ENCODE measurements at places on chromosomes 2 and 18.

GRCh38 chr2:37020212-37020886 is 54.0 kb upstream of the STRN start:
- peak; percentile 43 for DNase-seq

DNA sequence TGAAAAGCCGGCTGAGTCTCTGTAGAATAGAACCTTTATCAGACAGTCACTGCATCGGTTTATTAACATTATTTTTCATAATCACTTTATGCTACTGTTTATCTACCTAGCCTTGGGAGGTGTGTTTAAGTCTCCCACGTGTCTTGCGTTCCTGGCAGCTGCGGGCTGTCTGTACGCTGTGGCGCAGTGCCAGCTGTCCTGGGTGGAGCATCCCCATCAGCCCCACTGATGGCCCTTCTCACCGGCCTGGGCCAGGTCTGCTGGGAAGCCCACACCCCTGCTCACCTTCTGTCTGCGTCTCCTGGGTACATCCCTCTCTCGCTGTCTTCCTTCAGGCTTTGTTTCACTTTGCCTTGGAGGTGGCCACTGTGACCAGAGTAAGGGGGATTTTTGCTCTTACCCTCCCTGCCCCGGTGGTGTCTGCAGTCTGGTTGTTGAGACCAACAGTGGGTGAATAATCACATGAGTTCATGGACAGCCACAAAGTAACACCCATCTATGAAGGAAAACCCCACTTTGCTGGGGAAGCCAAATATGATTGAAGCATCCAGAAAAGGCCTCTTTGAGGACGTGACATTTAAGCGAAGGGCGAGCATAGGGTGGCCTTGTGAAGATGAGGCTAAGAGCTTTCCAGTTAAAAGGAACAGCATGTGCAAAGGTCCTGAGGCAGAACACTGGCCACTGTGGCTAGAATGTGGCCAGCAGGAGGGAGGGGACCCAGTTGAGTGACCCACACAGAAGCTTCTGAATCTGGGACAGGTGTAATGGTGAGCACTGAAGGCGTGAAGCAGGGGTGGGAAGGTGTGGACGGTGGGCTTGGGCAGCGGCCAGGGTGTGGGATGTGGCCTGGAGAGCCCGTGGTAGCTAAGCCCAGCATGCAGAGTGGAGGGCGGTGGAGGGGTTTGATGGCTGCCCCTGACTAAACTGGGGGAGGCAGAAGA is 41.7 kb downstream of the RAMP1 start:
- DNase-seq = no peak

DNA sequence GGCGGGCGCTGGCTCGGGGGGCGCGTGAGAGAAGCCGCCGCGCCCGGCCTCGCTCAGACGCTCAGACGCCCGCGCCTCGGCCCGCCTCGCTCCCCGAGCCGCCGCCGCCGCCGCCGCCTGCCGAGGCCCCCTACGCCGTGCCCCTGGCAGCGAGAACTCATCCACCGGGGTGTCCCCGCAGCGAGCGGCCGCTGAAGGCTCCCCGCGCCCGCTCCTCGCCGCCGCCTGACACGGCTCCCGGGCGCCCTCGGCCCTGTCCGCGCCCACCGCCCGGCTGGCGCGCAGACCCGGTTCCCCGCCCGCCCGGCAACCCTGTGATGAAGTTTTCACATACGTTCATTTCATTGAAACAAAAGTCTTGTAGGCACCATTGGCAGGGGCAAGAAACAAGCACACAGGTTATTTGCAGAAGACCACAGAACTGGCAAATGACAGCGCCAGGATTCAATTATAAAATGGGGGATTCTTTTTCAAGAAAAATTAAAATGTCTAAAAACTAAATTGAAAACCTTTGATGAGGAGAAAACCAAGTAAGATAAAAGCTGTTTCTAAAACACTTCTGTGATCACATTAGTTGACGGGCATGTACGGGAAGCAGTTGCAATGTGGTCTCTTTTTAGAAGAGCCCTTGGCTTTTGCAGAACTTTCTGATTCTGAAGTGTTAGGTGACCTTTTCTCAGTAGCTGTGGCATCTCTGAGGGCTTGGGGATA is 50.5 kb upstream of the TUBA3D start:
- no peak for DNase-seq

DNA sequence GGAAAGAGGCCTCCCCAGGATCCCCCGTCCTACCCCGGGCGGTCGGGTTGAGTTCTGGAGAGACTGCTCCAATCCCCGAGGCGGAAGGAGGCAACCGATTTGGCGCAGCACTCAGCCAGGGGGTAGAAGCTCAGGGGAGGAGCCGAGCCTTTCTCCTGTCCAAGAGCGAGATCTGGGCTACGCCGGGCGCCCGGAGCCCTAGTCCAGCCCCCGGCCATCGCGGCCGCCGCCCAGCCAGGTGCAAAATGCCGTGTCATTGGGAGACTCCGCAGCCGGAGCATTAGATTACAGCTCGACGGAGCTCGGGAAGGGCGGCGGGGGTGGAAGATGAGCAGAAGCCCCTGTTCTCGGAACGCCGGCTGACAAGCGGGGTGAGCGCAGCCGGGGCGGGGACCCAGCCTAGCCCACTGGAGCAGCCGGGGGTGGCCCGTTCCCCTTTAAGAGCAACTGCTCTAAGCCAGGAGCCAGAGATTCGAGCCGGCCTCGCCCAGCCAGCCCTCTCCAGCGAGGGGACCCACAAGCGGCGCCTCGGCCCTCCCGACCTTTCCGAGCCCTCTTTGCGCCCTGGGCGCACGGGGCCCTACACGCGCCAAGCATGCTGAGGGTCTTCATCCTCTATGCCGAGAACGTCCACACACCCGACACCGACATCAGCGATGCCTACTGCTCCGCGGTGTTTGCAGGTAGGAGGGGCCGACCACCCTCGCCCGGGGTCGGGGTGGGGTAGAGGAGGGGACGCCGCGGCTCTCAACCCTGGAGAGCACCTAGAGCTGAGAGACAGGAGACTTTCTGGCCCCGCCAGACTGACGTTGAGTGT is at the start of gene DYSF:
Gene DYSF (plus strand): TSS at position 158 of the 817 bp plus-strand sequence.
- DNase-seq = no peak

GRCh38 chr2:172092716-172093415 is 7.6 kb downstream of the DLX1 start:
- DNase-seq = no peak

- DNase-seq = peak; percentile 88
Observed at GRCh38 chr2:233974530-233975071, 57.4 kb downstream of the TRPM8 start.

DNA sequence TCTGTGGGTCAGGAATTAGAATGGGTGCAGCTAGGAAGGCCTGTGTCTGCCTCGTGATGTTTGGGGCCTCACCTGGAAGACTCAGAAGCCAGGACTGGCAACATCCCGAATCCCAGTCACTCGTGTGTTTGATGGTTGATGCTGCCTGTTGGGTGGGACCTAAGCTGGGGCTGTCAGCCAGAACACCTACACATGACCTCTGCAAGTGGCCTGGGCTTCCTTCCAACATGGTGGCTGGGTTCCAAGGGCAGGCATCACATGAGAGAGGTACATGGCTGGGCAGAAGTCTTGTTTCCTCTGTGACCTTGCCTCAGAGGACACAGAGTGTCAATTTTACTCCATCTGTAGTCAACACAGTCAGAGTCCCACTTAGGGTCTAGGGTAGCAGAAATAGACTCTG is 177.8 kb downstream of the GBX2 start:
- DNase-seq = no peak

GRCh38 chr2:10811517-10811916 is 1.1 kb downstream of the PDIA6 start:
- no peak for DNase-seq

DNA sequence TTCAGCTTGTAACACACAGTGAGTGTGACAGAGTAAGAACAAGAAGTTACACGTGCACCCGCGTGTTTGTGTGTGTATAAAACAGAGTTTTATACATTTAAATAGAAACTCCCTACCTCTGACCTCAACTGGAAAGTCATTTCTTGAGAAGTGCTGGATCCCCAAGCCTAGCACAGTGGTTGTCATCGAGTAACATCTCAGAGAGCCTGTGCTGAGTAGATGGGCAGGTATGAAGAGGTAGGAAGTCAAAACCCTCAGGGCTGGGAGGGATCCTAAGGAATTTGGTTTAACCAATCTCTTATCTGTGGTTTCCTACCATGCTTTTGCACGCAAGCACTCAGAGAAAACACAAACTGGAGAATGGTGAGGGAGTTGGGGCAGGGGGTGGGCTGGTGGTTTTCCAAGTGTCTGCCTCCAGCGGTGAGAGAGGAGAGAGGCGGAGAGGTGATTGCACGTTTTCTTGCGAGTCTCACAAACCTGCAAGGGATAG is 9.2 kb downstream of the ACOXL start:
- no peak for DNase-seq

DNA sequence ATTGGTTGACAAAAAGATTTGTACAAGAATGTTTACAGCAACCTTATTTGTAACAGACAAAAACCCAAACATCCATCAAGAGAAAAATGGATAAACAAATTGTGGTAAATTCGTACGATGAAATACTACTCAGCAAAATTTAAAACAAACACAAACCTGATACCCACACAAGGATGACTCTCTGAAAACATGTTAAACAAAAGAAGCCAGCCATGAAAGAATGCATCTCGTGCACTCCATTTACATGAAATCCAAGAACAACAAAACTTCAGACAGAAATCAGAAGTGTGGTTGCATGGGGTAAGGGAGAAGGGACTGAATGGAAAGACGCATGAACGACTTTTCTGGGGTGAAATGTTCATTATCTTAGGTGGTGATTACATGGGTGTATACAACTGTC is 93.4 kb downstream of the SLC25A12 start:
- DNase-seq = no peak

DNA sequence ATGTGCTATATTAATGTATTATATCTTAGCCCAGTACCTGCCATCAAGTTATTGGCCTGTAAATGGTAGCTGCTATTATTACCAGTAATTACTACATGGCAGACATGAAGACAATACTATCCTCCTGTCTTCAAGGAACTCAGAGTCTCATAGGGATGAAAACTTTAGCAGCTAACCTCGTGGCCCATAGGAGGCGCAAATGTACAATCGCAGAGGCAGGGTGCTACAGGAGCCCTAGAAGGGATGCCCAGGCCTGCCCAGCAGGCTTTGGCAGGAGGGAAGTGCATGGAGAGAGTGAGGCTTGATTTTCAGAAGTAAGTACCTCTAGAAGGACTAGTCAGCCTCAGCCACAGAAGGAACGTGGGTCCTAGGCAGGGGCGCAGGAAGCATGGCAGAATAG is 44.7 kb upstream of the KIDINS220 start:
- no peak for DNase-seq

- no peak for DNase-seq
Observed at GRCh38 chr2:202643012-202643858, 8.5 kb downstream of the FAM117B start.

DNA sequence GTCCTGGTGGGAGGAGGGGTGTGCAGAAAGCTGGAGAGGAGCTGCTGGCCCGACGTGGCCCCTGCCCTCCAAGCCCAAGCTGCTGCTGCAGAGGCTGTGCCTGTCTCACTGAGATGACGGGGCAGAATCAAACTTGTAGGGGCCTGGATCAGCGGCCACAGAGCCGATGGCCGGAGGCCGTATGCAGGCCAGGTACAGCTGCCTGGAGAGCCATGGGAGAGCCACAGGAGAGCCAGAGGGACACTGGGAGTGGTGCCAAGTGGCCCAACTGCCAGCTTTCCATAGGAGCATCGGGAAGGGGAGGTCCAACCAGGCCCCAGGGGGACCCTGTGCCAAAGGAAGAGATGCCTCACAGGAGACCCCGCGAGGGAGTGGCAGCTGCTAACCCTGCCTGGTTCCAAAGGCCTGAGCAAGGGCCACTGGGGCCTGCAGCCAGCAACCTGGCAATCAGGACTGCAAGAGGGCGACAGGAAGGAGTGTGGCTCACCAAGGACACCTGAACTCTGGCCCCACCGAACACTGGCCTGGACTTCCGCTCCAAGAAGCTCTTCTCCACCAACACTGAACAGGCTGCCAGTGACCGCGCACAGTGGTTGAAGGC is 70.7 kb downstream of the HDAC4 start:
- no peak for DNase-seq

DNA sequence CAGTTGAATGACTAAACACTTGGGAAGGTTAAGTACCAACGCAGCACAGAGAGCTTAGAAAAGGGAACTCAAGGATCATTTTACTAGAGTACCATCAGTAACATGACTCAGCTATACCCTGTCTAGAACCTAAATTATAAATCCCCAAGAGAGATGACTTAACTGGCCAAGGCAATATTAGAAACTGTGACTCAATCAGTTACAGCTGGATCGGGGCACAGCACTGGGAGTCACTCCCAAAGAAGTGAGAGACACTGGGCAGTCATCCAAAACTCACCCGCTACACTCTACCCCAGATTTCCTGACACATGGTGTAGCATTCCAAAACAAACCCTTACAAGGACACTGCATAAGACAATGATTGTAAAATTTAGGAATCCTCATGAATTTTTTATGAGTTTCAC is 17.7 kb downstream of the IWS1 start:
- DNase-seq = peak; percentile 99

GRCh38 chr2:39778775-39779340 is at the start of gene THUMPD2:
THUMPD2 (minus strand) TSS chr2:39779258; CDS start chr2:39779239, 19 bp downstream.
- no peak for DNase-seq

- no peak for DNase-seq
Observed at GRCh38 chr18:64110692-64111480, 38.0 kb downstream of the LINC00305 start.

- DNase-seq = no peak
Observed at GRCh38 chr2:39007875-39008504, 112.9 kb downstream of the SOS1 start.

GRCh38 chr18:62524440-62525200 is 1.8 kb downstream of the ZCCHC2 start:
- DNase-seq = no peak

GRCh38 chr18:12838178-12838634 is 45.8 kb downstream of the PTPN2 start:
- peak; percentile 78 for DNase-seq

DNA sequence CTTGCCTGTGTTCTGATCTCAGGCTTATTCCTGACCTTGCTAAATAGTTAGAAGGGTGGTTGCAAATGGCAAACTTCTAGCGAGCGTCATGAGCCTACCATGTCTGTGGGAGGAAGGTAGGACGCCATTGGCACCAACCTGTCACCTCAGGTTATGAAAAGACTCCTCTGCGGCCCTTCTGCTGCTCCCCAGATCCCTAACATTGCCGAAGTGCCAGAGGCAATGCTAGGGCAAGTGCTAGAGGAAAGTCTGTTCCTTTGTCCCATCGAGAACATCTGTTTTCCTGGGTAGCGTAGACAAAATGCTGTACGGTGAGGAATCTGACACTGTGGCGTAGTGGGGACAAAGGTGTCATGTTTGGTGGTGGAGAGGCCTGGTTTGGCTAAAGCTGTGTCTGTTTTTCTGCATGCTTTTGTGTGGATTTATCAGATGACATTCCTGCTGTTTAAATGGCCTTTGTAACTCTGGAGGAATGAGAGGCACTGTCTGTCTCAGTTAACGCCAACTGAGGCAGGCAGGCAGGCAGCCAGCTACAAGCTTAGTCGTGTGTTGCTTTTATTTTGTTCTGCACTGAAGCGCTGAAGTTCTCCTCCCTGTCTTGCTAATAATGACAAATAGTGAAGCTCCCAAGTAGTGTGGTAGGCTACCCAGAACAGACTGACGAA is 94.1 kb downstream of the PRPF40A start:
- no peak for DNase-seq
